ENCODE measurements at places on chromosomes 2 and 18.

DNA sequence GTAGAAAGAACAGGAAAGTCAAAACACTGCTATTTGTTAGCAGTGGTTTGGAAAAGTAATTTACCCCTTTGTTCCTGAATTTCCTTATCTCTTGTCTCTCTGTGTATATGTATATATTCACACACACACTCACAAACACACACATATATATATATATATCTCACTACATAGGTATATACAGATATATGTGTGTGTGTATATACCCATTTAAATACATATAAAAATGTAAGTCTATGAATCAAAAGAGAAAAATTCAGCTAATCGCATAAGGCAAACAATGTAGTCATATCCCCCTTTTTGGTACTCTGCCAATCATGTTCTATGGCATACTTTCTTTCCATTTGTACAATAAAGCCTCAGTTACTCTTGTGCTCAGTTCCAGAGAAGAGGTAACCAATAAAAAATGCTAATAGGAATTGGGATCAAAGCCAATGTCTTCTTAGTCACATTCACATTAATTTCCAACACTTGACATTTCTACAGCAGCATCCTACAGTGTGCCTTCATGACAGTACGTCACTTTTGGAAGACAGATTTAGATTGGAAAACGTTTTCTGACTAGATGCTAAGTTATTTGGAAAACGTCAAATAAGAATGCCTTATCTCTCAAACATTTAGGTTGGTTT is 94.6 kb downstream of the MC4R start:
- no peak for DNase-seq

- DNase-seq = no peak
Observed at GRCh38 chr2:104900608-104901007, 46.7 kb downstream of the POU3F3 start.

- DNase-seq = no peak
Observed at GRCh38 chr2:25684577-25685473, 11.4 kb upstream of the DTNB start.

DNA sequence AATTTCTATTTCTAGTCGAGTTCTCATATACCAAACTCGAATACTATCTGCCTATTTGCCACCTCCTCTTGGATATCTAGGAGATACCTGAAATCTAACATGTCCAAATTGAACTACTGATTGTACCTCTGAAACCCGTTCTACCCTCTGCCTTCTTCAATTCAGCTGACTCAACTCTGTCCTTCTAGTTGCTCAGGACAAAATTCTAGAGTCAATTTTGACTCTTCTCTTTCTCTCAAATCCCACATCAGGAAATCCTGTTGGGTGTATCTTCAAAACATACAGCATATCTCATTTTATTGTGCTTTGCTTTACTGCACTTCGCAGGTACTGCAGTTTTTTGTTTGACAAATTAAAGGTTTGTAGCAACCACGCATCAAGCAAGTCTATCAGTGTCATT is 137.8 kb downstream of the ZAP70 start:
- no peak for DNase-seq

- no peak for DNase-seq
Observed at GRCh38 chr2:145764631-145765030, 1244.7 kb upstream of the ZEB2 start.

GRCh38 chr18:37457341-37457740 is 108.3 kb downstream of the CELF4 start:
- DNase-seq = no peak

GRCh38 chr2:29014811-29015421 is 33.8 kb downstream of the TOGARAM2 start:
- peak; percentile 29 for DNase-seq

DNA sequence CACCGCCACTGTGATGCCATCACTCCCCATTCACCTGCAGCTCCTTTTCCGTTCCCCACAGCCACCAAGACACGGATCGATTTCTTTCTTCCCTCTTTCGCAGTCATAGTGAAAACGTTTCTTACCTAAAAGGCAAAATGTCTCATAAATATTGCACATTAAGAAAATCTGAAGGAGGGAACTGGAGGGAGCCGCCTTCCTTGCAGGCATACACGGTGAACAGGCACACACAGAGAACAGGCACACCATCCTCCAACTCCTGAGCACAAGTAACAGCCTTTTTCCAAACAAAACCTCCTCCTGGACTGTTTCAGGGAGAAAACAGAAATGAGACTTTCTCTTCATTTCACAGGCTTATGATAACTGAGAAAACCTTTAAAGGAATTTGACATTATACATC is 17.0 kb downstream of the MRPS5 start:
- DNase-seq = no peak

- no peak for DNase-seq
Observed at GRCh38 chr2:15941871-15942710, 1.7 kb downstream of the MYCN start.

DNA sequence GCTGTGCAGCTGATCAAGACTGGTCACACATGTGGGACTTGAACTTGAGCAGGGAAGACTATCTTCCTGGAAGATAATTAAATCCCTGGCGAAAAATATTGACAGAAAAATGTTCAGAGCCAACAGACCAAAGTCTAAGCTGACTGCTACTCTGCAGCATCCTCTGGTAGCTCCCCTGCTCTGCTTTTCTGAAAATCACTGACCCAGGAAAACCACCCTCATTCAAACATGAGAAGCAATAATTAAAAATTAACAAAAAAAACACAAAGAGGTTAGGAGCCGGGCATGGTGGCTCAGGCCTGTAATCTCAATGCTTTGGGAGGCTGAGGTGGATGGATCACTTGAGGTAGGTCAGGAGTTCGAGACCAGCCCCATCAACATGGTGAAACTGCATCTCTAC is 151.9 kb downstream of the SCG2 start:
- DNase-seq = no peak

- no peak for DNase-seq
Observed at GRCh38 chr2:52141076-52141475, 1109.1 kb upstream of the NRXN1 start.

DNA sequence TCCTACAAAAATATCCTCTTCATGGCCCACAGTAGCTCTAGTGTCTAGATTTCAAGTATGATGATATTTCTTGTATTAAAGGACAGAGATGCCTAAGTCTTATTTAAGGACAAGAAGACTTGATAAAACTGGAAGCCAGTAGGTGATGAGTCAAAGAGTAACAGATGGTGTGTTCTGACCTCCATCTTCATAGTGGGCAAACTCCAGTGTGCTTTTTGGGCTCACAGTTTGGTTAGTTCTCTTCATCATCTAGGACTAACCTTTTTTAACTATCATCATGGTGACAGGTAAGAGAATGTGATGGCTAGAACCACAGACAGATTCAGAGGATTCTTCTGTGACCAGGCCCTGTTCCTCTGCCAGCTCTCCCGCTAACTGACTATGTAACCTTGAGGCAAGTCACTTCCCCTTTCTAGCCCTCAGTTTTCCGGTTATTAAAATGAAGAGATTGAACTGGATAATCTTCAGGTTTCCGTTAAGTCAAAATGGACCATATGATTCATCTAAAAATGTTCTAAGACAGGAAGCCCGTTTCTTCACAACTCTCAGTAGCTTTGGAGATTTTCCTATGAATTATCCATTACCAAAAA is 140.3 kb upstream of the RASGRP3 start:
- no peak for DNase-seq

DNA sequence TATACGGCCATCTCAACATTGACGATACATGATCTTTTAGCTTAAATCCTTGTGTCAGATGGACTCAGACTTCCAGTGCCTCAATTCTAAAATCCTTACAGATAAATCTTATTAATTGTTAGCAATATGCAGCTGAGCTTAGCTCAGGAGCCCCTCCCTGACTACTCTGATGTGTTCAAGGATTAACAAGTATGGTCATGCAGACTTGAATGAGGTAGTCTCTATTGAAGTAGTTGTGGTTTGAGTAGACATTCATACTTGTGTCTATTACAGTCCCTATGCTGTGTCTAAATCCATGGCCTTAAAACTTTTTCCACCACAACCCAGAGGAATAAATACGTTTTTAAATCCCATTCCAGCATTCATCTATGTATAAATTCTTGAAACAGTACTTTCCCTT is 119.5 kb downstream of the NUP35 start:
- DNase-seq = no peak

- no peak for DNase-seq
Observed at GRCh38 chr2:149180226-149180875, 141.9 kb downstream of the LYPD6B start.

DNA sequence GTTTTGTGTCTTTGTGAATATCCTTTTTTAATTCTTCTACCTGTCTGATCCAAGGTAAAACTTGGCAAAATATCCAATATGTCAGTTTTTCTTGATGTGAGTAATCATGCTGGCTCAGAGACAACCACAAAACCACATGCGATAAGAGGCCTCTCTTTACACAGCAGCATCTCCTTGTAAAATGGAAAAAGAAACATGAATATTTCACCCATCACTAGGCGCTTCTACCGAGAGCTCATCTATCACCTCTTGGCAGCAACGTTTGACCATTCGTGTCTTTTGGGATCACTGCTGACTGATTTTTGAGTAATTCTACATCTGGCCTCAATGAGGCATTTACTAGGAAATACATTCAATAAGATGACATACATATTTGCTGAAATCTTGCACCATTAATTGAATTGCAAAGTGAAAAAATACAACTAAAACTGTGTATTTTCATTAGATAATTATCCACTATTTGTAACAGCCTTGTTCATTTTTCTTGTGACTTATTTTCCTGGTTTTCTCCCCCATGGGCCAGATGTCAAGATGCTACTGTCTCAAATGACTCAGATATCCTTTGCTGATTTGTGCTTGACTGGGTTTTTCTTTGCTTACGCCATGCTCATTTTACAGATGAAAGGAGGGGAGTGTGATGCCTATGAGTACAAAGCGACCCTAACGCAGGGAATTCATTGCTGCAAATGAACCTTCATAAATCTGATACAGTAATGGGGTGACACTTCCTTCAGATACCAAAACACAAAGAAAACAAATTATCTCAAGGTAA is 467.5 kb downstream of the FBXO15 start:
- DNase-seq = no peak

GRCh38 chr2:53234548-53234903 is 533.1 kb upstream of the CHAC2 start:
- DNase-seq = no peak

- no peak for DNase-seq
Observed at GRCh38 chr18:57150081-57150480, 3.2 kb downstream of the BOD1L2 start.
